Suprapubic skin (tissue), 4 donors: ENCODE measurements at places on chromosomes 5 and 9.

DNA sequence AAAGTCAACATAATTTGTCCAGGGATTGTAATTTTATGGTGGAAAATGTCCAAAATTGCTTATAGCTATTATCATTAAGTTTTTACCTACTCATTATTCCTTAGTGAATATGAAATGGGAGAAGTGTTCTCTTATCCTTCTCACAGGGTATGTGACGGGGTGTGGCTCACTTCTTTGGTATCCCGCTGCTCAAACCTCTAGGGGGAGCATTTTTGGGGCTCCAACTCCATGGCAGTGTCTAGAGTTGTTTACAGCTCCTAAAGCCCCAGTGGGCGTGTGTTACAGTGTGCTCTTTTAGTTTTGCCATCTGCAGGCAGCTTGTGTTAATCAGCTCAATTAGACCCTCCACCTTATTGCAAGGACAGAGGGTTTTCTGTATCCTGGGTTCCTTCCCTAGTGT is 89.4 kb downstream of the CDKN2A start:
- DNase-seq = no peak

DNA sequence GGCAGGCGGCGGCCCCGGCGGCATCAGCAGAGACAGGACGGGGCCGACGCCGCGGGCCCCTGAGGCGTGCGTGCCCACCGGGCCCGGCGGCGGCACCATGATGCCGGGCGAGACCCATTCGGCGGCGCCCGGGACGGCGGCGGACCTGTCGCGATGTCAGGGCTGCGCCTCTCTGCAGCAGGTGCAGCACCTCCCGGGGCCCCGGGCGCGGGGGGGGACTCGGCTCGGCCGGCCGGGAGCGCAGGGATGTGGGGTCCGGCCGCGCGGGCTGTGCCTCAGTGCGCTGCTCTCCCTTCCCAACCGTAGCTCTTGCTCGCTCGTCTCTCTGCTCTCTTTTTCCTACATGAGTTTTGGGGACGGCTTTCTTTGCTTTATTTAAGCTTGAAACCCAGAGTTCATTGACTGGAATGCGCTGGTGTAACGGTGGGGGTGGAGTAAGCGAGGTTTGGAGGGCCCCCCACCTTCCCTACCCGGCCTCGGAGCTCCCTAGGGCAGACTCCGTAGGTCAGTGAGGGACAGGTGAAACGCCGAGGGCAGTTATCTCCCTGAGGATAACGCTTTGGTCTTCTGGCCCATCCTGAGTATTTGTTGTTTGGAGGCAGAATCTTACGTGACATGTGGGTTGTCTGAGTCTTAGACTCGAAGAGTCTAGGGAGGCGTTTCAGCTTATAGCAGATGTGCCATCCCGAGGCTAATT is 490 bp downstream of the ICE1 start:
- no peak for DNase-seq

GRCh38 chr9:35258660-35259474 is 97.1 kb downstream of the UNC13B start:
- DNase-seq = peak; percentile 83

- DNase-seq = no peak
These were observed 9.0 kb upstream of the FAF2 start for GRCh38 chr5:176438959-176439757.

DNA sequence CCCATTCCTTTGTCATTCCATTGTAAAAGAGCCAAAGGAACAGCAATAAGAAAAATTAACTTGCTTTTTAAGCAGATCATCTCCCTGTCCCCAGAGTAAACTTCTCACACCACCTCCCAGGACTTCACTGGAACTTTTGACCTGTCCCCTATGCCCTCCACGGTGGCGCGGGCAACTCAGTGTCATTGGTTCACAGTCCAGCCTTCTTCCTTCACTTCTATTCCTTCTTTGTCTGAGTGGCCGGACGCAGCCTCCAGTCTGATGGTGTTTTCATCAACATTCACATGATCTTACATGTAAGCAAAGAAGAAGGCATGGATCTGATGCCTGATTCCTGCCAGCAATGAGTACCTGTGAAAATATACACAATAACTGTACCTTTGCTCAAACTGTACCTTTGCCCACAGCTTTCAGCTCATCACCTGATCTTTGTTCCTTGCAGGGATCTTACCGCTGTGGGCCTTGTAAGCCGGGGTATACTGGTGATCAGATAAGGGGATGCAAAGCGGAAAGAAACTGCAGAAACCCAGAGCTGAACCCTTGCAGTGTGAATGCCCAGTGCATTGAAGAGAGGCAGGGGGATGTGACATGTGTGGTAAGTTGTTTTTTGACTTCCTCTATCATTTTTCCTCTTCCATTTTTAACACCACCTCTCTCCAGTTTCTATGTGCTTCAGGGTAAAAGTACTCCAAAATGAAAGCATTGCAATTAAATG is 32.5 kb downstream of the THBS4 start:
- no peak for DNase-seq

GRCh38 chr9:81632599-81632998 is 56.7 kb downstream of the TLE1 start:
- no peak for DNase-seq

- DNase-seq = no peak
These were observed 136.0 kb downstream of the MVB12B start for GRCh38 chr9:126462617-126463016.

DNA sequence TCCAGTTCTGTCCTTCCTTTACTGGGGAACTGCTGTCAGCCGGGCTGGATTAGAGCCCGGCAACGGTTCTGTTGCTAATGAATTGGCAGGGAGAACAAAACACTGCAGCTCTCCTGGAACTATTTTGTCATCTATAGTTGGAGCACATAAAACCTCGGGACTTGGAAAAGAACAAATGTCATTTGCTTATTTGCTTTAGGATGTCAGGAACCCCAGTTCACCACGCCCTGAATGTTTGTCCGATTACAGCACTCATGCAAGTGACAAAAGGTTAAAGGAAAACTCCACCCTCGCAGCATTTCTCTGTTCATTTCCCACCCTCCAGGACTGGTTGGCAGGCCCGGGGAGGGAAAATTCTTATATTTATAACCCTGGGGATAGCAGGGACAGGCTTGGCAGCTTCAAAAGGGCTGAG is 66.4 kb upstream of the PLPP1 start:
- DNase-seq = peak; percentile 89

- DNase-seq = no peak
These were observed 210.1 kb upstream of the TRIM32 start for GRCh38 chr9:116476935-116477381.

GRCh38 chr5:18653216-18653752 is 1019.0 kb downstream of the TAF11L14 start:
- no peak for DNase-seq

DNA sequence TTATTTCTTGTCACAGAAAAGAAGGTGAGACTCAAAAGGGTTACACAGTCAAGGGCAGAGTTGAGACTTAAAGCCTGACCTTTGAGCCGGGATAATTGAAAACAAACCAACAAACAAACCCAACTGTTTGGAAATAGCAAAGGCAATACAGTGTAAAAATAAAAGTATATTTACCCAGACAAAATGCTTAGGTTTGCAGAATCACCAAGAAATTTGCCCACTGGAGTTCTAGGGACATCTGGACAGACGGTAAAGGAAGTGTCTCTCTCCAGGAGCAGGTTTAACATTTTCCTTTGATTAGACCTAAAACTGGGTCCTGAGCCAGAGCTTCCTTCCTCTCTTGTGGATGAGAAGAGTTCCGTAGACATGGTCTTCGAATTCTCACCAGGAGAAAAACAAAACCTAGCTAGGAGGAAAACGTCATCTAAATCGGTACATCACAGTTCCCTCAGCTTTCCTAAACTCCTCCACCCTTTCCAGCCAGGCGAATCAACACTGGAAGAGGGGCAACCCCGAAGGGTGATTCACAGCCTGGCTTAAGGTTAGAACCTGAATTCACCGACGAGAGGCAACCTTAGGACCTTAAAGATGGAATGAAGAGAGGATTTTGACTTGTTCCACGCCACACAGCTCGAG is 673 bp downstream of the CDC25C start:
- no peak for DNase-seq

GRCh38 chr5:72661405-72661804 is 154.2 kb upstream of the ZNF366 start:
- no peak for DNase-seq

- no peak for DNase-seq
These were observed 119.4 kb upstream of the IQGAP2 start for GRCh38 chr5:76283670-76284069.

GRCh38 chr5:36606428-36607113 is at the start of gene SLC1A3:
TSS of gene SLC1A3 (plus strand) at chr5:36606606. CDS start at chr5:36608424, 1,818 bp downstream.
- DNase-seq = peak; percentile 81

DNA sequence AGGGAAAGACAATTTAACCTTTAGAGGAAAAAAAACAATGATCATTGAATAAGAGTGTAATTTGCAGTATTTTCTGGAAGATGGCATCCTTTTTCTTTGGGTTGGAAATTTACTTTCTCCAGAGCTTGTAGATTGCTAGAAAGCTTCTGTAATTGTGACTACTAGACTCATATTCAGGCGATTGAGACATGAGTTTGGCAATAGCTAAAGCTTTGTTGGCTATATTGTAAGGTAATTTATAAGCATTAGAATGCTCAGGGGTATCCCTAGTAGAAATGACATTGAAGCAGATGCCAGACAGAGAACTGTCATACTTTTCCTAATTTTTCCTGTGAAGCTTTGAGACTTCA is 115.3 kb downstream of the UNC13B start:
- no peak for DNase-seq

DNA sequence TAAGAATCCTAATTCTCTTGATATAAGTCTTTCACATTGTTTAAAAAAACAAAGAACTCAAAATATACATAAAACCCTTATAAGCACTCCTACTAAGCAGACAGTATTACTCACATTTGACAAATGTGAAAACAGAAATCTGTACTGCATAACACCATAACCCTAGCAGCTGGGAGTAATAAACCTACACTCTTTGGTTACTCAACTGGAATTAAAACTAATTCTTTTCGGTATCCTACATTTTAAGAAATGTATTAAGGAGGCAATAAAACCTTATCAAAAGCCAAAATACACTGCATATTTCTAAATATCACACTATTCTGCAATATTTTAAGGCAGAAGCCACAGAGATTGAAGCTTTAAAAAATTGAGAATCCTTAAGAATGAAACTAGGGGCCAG is 6.8 kb downstream of the AUH start:
- DNase-seq = no peak

DNA sequence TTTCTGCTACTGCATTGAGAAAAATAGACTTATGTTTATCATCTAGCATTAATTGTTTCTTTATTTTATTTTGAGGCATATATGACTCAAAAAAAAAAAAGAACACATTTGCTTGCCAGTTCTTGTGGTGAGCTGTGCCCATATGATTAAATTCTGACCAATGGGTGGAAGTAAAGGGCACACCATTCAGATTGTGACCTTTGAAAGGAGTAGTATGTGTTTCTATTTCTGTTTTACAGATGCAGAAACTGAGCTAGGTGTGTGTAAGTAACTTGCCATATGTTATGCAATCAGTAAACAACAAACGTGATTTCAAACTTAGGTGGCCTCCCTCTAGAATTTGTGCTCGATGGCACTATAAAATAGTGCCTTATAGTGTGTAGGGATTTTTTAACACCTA is 368.1 kb upstream of the EDIL3 start:
- DNase-seq = no peak

- no peak for DNase-seq
These were observed 407.4 kb downstream of the BRINP1 start for GRCh38 chr9:118961857-118962256.
